ENCODE measurements at places on chromosomes 13 and 19. TPM values are rescaled to one million over a fixed set of nuclear protein-coding genes. Genes with fewer than 3 reads are reported as not detected.

Gene CCDC122
- total RNA-seq = 0.25 TPM

Gene ZNF560
- not detected for total RNA-seq

DNA sequence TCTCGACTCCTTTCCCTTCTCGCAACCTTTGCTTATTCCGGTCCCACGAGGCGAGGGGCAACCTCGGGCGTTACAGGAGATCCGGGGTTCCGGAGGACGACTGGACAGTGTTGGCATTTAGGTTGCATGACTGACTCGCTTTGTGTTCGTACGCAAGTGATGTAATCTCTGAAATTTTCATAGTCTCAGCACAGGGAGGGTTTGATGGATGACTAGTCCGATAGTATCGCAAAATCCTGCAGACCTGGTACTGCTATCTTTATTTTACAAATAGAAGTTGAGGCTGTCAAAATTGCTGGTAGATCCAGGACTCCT lies 342 bp downstream of the DDX49 start:
- no peak for DNase-seq

- no peak for DNase-seq
Observed at GRCh38 chr13:100154842-100155416, 66.0 kb downstream of the PCCA start.

DNA sequence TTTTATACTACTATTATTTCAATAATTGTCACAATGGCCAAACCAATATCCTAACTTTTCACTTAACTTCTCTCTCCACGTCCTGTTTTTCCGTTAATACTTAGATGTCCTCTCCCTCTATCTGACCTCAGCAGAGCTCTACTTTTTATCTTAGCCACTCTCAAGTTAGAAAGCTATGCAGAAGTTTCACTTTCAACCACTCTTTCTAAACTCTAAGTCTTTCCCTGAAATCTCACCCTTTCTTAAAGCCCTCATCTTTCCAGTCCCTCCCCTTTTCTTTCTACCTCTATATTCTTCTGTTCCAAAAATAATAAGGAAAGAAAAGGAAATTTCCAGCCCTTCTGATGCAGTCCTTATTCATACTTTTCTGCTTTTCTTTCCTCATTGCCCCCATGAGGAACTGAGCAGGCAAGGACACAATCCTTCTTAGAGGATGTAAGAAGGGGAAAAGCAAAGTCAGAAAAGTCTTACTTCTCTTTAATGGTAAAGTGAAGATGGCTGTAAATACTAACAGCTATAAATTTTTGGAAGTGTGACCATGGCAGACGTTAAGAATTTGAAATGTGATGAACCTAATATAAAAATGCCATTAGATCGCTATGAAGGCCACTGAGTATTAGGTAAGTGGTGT lies 23.0 kb downstream of the FAM216B start:
- DNase-seq = no peak

DNA sequence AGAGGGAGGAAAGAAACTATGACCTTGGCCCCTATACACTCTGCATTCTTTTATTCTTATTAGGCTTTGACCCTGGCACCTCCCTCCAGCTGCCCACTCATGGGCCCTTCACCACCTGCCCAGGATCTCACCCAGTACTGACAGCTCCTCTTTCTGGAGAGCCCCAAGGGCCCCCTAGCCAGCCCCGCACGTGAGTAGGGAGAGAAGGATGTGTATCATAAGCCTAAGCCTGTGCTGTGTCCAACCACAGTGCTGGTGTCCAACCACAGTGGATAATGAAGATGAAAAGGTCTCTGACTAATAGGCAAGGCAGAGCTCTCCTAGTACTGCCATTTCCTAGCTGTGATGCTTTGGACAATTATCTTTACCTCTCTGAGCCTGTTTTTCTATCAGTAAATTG lies 4.2 kb downstream of the DMRTC2 start:
- no peak for DNase-seq

DNA sequence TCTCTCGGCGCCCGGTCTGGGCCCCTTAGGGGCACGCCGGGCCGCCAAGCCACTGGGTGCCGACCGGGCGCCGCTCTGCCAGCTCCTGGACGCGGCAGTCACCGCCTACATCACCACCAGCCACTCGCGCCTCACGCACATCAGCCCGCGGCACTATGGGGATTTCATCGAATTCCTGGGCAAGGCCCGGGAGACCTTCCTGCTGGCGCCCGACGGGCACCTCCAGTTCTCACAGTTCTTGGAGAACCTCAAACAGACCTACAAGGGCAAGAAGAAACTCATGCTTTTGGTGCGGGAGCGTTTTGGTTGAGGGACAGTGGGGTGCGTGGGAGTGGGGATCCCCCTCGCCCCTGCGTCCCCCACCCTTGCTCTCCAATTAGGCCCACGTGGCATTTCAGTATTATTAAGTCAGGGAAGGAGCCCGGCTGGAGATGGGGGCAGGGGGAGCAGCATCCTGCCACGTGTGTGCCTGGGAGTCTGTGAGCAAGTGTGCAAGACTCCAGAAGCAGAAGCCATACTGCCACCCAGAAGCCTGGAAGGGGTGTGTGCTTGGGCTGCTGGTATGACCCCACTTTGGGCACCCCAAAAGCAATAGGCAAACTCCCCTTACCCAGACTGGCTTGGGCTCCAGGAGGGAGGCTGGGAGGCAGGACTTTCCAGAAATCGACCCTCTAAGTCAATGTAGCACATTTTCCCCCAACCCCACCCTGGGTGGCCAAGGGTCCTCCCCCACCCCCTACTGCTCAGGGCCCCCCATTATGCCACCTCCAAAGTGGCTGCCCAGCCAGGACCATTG lies 35.7 kb downstream of the ZSWIM4 start:
- no peak for DNase-seq

DNA sequence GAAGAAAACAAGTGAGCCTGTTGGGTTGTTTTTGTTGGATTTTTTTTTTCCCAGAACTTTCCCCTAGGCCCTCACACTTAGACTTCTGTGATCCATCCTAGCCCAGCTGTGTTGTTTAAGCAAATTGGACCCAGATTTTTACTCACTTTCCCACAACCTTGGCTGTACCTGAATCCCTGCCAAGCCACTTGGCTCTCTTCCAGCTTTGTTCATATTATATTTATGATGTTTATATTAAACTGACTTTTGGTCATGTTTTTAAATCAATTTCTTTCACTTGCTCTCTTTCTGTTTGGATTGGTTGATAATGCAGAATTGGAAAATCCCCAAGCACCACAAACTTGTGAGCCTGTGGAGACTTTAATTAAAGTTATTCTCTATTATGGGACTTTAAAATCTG lies 16.6 kb downstream of the OLFM4 start:
- no peak for DNase-seq

DNA sequence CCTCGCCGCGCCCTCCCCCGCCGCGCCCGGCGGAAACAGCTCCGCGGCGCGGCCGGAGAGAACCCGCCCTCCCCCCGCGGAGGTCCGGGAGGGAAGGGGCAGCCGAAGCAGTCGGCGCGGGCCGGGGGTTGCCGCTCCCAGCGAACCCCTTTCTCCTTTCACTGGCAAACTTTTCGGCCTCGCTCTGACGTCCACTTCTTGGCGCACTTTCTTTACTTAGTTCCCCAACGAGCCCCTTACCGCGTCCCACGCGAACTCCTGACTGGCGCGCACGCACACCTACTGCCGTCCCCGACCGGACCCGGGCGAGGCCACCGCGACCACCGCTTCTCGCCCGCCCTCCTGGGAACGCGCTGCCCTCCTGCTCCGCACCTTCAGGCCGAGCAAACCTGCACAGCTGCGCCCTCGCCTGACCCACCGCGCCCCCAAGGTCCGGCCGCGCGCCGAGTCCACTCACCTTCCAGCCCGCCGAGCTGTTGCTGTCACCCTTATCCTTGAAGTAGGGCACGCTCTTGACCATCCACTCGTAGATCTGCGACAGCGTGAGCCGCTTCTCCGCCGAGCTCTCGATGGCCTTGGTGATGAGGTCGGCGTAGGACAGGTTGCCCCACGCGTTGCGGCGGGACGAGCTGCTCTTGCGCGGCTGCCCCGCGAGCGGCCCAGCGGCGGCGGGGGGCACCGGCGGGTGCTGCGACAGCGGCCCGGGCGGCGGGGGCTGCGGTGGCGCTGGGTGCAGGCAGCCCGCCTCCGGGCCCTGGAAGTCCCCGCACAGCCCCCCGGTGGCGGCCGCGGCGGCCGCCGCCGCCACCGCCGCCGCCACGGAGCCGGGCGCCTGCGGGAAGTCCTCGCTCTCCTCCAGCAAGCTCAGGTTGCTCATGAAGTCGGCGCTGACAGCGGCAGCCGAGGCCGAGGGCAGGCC lies 1.1 kb downstream of the FOXO1 start:
- DNase-seq = peak; percentile 30

DNA sequence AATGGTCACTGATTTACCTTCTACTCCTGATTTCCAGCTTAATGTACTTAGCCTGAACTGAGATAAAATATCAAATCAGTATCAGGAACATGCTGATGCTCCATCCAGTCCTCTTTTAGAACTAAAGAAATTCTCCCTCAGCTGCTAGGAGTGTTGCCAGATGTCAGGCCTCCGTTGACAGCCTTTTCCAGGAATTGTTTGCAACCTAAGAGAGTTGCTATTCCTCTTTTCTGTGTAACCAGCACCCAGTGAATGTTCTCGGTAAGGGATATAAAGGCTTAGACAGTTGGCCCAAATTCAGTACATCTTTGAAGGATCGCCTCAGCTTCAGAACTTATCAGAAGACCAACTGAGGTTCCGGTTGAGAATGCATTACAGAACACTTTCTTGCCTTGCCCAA lies 559.0 kb downstream of the PCDH17 start:
- DNase-seq = no peak

DNA sequence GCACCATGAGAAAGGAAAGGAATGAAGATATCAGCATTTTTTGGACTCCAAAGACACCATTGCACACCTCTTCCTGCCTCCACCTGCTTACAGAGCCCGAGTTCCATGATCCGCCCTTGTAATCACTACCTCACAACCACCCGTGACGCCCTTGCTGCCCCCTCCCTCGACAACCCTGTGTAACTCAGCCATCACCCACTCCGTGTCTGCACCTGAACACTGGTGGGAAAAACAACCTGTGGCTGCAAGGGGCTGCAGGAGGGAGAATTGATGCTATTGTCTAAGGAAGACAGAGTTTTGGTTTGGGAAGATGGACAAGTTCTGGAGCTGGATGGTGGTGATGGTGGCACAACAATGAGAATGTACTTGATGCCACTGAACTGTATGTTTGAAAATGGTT lies 27.0 kb downstream of the ZIC5 start:
- DNase-seq = no peak

DNA sequence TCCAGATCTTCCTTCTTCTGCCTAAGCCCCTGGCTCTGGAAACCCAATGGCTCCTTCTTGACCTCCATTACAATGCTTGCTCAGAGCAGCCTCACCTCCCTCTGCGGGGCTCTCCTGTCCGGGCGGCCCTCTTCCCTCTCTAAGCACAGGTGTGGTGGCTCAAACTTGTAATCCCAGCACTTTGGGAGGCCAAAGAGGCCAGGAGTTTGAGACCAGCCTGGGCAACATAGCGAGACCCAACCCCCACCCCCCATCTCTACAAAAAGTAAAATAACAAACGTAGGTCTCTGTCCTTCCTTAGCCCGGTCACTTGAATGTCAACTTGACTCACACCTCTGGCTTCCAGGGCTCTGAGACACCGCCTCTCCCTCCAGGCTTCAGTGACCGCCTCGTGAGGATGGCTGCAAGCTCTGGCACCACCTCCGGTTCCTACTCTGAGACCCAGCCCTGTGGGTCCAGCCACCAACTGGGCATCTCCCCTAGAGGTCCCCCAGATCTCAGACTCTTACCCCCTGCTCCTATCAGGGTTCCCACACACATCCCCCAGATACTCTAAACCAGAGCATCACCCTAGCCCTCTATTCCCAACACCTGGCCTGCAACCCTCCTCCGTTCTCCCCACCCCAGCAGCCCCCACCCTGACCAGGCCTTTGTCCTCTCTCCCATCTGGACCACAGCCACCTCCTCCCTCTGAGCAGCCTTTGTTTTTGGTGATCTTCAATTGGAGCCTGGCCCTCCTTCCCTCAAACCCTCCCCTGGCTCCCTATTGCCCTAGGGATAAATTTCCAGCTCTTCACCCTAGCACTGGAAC lies 4.7 kb upstream of the TLE2 start:
- DNase-seq = no peak

DNA sequence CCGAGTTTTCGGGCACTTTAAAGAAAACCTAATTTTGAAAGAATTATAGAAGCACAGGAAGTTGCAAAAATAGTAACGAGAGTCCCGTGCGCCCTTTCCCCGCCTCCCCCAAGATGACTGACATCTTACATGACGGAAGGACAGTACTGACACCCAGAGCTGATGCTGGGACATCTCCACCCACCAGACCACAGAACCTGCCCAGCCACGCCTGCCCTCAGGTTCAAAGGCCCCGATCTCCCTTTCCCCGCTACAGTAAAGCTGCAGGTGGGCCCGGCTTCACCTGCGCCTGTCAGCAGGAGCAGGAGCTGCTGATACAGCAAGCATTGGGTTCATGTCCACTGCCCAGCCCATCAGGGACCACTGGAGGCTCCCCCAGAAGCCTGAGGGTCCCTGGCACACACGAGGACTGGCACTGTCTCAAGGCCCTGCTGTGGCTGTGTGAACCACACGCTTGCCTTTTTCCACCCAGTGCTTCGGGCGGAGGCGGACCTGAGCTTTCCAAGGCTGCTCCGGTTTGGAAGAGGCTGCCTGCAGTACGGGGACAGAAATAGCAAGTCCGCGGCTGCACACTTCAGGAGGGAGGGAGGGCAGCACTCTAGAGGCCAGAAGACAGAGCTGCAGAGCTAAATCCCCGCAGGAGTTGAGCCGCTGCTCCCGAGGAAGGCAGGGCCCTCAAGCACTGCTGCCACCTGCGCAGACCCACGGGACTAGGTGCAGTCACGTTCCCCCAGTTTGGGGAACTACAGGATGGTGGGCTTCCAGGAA lies 8.7 kb downstream of the MAP2K2 start:
- peak; percentile 31 for DNase-seq
